ENCODE measurements at places on chromosomes 7 and 10.

DNA sequence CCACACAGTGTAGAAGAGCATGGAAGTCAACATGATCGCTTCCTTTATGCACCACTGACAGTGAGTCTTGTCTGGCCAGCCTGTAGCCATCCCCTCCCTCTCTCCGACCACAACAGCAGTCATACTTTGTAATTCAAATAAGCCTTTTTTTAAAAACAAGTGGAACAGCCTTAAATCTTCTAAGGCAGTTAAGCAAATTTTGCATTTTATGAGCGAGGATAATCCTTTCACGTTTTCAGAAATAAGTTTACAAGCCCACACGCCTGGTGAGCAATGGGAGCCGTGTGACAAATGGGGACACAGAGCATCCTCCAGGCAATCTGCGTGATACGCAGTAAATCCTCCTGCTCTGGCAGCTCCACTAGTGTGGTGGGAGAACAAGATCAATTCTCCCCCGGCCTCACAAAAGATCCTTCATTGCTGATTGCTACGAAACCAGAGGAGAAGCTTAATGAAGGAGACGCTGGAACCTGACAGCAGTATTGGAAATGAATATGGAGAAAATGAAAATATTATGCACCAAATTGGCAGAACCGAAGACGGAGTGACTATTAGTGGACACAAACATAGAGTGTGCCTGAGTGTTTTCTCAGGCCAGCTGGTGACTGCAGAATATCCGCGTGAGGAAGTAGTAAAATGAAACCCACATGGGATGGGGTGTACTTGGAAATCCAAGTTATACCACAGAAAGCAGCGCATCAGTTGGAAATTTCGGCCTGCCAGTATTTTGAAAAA lies 104.2 kb upstream of the CDCA7L start:
- no peak for DNase-seq

- no peak for DNase-seq
These were observed 81.6 kb upstream of the C1QL3 start for GRCh38 chr10:16603308-16603707.

- no peak for DNase-seq
These were observed 593.8 kb upstream of the ANKRD30A start for GRCh38 chr10:36531621-36532020.

DNA sequence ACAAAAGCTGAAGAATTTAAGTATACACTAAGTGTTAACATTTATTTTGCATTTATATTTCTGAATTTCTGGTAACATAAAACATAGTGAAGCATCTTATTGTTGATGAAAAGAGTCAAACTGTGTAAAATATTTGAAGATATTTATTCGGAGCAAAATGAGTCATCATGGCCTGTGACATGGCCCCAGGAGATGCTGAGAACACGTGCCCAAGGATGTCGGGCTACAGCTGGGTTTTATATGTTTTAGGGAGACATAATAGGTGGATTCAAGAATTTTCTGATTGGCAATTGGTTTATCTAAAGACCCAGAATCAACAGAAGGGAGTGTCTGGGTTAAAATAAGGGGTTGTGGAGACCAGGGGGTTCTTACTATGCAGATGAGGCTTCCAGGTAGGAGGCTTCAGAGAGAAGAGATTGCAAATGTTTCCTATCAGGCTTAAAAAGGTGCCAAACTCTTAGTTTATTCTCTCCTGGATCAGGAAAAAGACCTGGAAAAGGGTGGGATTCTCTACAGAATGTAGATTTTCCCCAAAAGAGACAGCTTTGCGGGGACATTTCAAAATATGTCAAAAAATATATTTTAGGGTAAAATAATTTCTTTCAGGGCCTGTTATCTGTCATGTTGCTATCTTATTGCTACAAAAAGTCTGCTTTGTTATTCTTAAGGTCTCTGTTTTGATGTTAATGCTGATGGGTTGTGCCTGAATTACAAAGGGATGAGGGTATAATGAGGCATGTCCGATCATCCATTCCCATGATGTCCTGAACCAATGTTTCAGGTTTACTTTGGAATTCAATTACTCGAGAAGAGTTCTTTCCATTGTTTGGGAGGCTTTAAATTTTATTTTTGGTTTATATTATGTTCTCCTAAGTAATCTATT lies 74.5 kb downstream of the VWDE start:
- DNase-seq: no peak

DNA sequence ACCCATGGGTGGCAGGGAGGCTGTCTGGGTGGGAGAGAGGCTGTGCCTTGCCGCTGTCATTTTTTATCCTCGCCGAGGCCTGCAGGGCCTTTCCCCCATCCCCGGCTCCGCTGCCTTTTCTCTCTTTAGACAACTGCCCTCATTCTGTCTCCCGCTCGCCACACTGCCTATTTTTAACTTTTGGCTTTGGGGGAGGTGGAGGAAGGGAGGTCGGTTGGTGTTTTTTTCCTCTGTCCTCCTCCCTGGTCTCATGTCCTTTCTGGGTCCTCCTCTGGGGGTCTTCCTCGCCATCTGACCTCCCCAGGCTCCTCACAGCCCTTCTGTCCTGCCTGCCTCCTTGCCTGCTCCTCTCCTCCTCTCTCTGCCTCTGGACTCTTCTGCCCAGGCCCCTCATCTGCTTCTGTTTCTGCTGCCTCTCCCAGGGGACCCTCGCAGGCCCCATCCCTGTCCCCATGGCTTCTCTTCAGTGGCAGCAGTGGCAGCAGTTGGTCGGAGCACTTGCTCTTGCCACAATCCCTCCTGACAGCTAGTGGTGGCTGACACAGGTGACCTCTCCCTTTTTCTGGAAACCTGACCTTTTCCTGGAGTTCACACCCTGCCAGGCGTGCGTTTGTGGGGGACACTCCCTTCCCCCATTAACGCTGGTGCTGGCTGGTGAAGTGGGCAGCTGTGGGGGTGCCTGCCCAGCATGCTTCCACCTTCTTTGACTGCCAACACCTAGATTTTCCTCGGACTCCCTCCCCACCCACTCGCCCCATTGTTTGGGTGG lies 19.5 kb upstream of the PCBD1 start:
- no peak for DNase-seq

- DNase-seq: no peak
These were observed 379.8 kb downstream of the GRID1 start for GRCh38 chr10:85986777-85987176.

GRCh38 chr7:124857672-124858235 lies 71.9 kb downstream of the POT1 start:
- DNase-seq: no peak

Measured in NCI-H2107 (cell line).